ENCODE measurements at places on chromosomes 7 and 10.
A peak's percentile ranks its signal among the peaks of the same experiment; 100 is the strongest.

GRCh38 chr10:24891823-24892222 lies 60.6 kb downstream of the PRTFDC1 start:
- DNase-seq: no peak
- no peaks in the 10 kb centered on the region for H3K36me3 ChIP-seq
- H3K27ac ChIP-seq: no peak overlapping the region
- H3K4me3 ChIP-seq: no peak overlapping the region
- H3K4me1 ChIP-seq: no peaks in the 10 kb centered on the region

DNA sequence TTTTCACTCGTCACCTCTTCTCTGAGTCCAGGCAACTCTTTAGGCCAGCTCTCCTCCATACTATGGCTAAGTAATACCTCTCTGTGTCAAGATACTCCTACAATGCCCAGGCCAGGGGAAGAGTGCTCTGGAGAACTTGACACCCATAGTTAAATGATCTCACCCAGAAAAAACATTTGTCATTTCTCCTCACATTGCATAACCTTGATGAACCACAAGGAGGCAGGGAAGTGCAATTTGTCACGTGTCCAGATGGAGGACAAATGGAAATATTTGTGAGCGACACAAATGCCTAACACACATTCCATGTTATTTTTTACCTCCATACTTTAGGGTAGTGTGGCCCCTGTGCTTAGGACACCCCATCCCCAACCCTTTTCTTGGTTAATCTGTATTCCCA lies 78.3 kb downstream of the HTR7 start:
- no peaks in the 10 kb centered on the region for H3K36me3 ChIP-seq
- no peak for DNase-seq
- H3K4me1 ChIP-seq: no peaks in the 10 kb centered on the region
- H3K27me3 ChIP-seq: no peaks in the 10 kb centered on the region

GRCh38 chr7:75842836-75843446 lies 29.3 kb upstream of the CCL24 start:
- H3K4me1 ChIP-seq: no peaks in the 10 kb centered on the region
- H3K4me3 ChIP-seq: no peak overlapping the region
- H3K27ac ChIP-seq: no peak overlapping the region
- no peaks in the 10 kb centered on the region for H3K27me3 ChIP-seq
- no peak for DNase-seq

- no peaks in the 10 kb centered on the region for H3K27me3 ChIP-seq
- no peaks in the 10 kb centered on the region for H3K36me3 ChIP-seq
- H3K4me1 ChIP-seq: no peaks in the 10 kb centered on the region
- DNase-seq: no peak
Observed at GRCh38 chr7:136353287-136353686, 376.1 kb upstream of the MTPN start.

GRCh38 chr10:3213208-3213607 lies 40.6 kb upstream of the PITRM1 start:
- H3K27me3 ChIP-seq: no peaks in the 10 kb centered on the region
- H3K4me1 ChIP-seq: no peaks in the 10 kb centered on the region
- no peak overlapping the region for H3K27ac ChIP-seq
- DNase-seq: no peak

DNA sequence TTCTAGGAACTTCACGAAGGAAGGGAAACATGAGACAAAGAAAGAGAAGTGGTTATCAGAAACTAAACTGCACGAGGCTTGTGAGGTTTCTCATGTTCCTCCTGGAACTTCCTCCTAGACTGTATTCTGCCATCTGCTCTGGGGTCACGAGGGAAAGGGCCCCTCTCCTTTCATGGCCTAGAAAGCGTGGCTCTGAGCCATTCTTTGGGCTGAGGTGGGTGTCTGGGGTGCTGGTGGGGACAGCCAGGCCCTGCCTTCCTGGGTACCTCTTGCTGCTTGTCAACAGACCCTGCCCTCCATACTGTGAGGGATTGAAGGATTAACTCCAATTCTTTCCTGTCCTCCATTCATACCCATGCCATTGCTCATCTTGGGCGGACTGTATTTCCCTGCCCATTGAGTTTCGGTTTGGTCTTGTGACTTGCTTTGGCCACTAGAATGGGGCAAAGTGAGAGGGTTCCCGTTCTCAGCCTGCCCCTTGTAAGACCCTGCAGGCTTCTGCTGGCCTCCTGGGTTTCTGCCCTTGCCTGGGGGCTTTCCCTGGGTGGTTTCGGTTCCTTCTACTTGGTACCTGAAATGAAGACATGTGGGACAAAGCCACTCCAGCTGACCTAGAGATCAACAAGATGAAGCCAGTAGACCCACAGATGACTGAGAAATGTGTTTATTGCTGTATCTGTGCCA lies 14.9 kb upstream of the GIMAP8 start:
- H3K27me3 ChIP-seq: no peaks in the 10 kb centered on the region
- no peak overlapping the region for H3K27ac ChIP-seq
- no peak overlapping the region for H3K4me3 ChIP-seq
- no peaks in the 10 kb centered on the region for H3K4me1 ChIP-seq
- no peaks in the 10 kb centered on the region for H3K36me3 ChIP-seq

DNA sequence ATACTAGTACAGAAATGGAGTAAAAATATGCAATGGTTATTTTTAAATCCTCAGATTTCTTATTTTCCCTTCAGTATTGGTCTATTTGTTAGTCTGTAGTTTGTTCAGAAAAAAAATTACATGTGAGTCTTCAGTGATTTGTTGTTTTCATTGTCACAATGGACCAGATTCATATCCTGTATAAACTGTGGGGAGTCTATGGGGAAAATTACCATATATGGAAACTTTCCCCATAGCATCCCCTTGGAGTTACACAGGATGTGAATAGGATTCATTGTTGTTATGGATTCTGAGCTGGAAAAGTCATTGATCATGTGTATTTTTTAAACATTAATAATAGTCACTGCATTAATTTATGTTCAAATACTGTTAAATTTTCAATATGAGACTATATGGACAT lies 72.6 kb downstream of the ST7 start:
- no peak for DNase-seq
- no peak overlapping the region for H3K4me3 ChIP-seq
- no peak overlapping the region for H3K27ac ChIP-seq
- H3K4me1 ChIP-seq: no peaks in the 10 kb centered on the region
- H3K36me3 ChIP-seq: no peaks in the 10 kb centered on the region

DNA sequence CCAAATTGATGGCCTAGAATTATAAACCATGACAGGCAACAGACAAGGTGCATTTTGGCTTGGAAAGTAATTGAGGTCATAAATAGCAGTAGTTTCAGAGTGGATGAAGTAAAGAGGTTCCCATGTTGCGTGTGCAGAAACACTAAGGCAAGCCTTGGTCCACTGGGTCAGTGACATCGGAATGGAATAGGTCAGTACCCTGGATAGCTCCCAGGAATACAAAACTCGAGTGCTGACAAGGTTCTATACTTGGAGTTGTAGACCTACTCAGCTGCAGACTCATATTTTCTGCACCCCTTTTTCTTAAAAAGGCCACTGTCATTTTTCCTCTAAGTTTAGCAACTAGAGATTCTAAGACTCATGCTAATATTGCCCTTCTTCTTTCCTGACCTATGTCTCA lies 132.8 kb downstream of the DYNC1I1 start:
- no peaks in the 10 kb centered on the region for H3K4me1 ChIP-seq
- H3K4me3 ChIP-seq: no peak overlapping the region
- no peaks in the 10 kb centered on the region for H3K36me3 ChIP-seq
- no peak for DNase-seq
- H3K27ac ChIP-seq: no peak overlapping the region

- H3K27ac ChIP-seq: no peak overlapping the region
- no peaks in the 10 kb centered on the region for H3K4me1 ChIP-seq
- H3K27me3 ChIP-seq: no peaks in the 10 kb centered on the region
- no peak overlapping the region for H3K4me3 ChIP-seq
- DNase-seq: no peak
Observed at GRCh38 chr10:96688789-96689188, 31.5 kb downstream of the PIK3AP1 start.

GRCh38 chr7:143085109-143085508 lies 33.0 kb downstream of the OR6V1 start:
- no peak overlapping the region for H3K27ac ChIP-seq
- no peaks in the 10 kb centered on the region for H3K4me1 ChIP-seq
- no peak for DNase-seq
- no peaks in the 10 kb centered on the region for H3K36me3 ChIP-seq
- H3K27me3 ChIP-seq: no peaks in the 10 kb centered on the region

DNA sequence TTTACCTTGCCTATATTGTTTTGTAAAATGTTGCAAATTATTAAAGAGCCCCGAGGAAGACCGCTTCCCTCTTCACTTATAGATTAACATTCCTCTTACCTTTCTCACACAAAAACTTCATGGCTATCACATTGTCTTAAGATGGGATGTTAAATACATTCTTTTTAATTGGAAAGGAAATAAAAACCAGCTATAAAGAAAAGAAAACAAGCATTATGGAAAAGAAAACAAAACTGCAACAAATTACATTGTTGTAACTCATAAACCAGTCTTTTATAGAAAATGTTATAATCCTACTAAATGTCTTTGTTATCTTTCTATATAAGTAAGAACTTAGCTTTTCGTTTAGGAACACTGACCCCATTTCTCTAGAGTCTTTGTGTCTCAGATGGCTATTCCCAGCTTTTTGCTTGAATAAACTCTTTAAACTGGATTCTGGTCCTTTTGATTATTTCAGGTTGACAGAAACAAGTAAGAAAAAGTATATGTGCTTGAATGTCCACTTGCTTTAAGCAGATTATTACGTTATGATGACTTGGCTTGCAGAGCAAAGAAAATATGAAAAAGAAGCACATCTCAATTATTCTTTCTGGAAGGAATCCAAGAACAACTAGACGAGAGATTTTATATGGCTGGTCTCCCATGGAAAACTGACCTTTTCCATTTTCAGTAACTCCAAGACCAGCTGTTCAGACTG lies 128.2 kb downstream of the AKR1D1 start:
- H3K27ac ChIP-seq: no peak overlapping the region
- no peaks in the 10 kb centered on the region for H3K27me3 ChIP-seq
- H3K4me1 ChIP-seq: no peaks in the 10 kb centered on the region
- no peak for DNase-seq
- H3K36me3 ChIP-seq: no peaks in the 10 kb centered on the region

DNA sequence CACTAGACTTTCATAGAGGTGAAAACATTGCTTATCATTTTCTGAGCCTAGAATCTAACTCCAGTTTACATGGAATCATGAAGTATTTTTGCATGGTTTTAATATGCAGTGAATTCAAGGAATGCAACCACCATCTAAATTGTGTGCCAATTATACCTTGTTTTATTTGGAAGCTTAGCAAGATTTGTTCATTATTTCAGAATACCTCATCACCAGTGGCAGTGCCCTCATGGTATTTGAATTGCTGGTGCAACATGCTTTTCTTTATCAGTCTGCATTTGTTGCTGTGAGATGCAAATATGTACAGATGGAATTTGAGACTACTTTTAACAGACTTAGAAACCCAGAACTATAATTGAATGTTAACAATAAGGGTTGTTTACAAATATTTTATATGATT lies 18.7 kb upstream of the ZNF800 start:
- no peak overlapping the region for H3K27ac ChIP-seq
- H3K27me3 ChIP-seq: no peaks in the 10 kb centered on the region
- H3K4me3 ChIP-seq: no peak overlapping the region

GRCh38 chr7:120843109-120843508 lies 14.8 kb downstream of the TSPAN12 start:
- H3K4me1 ChIP-seq: no peaks in the 10 kb centered on the region
- no peak overlapping the region for H3K4me3 ChIP-seq
- no peaks in the 10 kb centered on the region for H3K27me3 ChIP-seq

DNA sequence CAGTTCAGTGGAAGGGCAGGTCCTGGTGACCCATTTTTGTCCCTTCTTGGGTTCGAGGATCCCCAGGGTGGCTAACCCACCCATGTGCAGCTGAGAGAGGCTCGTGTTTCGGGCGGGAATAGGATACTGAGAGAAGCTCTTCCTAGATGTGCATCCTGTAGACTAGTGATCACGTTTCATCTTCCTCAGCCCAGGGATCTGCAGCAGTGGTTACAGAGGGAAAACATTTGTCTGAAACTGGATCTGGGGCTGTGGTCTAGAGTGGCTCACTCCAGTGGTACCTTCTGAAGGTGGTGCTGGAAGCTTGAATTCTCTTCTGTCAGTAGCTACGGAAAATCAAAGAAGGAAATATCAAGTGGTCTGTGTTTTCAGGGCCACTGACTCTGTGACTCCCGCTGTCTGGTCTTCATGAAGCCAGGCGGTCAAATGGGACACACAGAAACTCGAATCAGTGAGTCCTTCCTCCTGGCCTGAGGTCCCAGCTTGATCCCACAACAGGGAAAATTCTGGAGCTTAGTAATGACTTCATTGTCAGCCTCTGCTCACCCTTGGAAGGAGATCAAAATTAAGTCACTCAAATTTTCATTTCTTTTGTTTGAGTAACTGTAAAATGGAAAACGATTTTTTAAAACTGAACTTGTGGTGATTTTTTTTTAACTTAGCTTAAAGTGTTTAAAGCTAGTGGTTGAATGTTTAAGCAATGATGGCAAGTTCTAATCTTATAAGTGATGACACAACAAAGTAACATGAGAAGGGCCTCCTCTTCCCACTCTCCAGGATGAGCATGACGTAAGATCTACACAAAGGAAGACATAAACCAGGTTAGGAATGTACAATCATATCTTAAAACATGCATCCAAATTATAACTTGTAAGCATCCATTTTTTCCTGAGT lies 469.3 kb upstream of the KLF6 start:
- no peaks in the 10 kb centered on the region for H3K4me1 ChIP-seq
- DNase-seq: no peak
- H3K27ac ChIP-seq: peak overlapping the region; percentile 48
- H3K36me3 ChIP-seq: no peaks in the 10 kb centered on the region
- H3K27me3 ChIP-seq: no peaks in the 10 kb centered on the region

DNA sequence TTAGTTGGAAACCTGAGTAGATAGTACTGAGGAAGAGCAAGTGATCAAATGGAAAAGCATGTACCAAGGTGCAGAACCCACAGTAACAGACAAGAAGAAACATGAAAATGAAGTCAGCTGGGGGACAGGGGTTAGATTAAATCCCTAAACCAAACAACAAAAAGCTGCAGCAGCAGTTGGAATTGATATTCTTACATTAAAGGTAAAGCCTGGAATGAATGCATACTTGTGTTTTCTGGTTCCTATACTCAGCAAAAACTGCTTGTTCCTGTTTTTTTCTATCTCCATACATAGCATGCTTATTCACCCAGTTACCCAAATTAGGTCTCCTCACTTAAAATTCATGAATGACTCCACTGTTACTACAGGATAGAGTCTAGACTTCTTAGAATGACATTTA lies 92.4 kb downstream of the TPST1 start:
- no peaks in the 10 kb centered on the region for H3K4me1 ChIP-seq
- H3K27me3 ChIP-seq: no peaks in the 10 kb centered on the region

DNA sequence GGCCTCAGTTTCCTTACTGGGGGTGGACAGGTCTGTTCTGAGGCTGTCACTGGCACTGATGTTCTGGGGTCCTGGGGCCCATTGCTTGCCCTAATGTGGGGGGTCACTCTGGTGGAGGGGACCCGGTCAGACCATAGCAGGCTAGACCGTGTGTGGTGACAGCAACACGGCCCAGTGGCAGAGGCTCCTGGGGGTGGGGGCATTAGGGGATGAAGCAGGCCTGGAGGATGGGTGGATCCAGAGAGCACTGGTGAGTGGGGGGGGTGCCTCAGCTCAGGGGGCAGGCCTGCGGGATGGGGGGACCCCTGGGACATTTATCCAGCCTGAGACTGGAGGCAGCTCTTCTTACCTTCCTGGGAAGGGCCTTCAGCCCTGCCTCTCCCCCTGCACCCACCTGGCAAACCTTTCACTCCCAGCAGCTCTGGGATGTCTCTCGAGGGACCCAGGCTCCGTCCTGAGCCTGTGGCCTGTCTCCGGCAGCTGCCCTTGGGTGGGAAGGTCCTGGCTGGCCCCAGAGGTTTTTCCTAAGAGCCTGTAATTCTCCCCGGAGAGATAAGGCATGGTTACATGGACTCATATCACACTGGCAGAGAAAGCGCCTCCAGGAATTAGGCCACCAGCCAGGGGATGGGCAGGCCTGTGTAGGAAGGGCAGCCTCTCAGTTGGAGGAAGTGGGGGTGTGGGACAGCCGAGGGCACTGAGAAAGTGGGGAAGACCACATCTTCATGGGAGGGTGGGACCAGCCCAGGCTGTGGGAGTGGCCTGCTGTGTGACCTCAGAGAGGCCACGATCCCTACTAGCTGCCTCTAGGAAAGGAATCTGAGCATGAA lies 147.7 kb downstream of the UBE2H start:
- H3K27ac ChIP-seq: no peak overlapping the region

Measured in breast epithelium (tissue), 4 donors.